ENCODE measurements at places on chromosomes 5 and 9. TPM values are rescaled to one million over a fixed set of nuclear protein-coding genes. Genes with fewer than 3 reads are reported as not detected.

DNA sequence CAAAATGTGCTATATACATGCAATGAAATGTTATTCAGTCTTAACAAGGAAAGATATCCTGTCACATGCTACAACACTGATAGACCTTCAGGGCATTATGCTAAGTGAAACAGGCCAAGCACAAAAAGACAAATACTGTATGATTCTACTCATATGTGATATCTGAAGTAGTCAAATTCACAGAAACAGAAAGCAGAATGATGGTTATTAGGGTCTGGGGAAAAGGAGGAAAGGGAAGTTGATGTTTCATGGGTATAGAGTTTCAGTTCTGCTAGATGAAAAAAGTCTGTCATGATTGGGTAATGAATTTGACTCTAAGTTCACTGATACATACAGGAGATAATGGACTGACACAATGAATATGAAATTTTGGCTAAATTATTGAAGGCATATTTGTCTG, 11.2 kb upstream of the RIC1 start:
- no peak overlapping the region for H3K4me3 ChIP-seq
- no peaks in the 10 kb centered on the region for H3K36me3 ChIP-seq
- no peak overlapping the region for H3K27ac ChIP-seq
- H3K4me1 ChIP-seq, result peaks cover 15% of the 10 kb centered on the region

The SH3TC2 gene
- total RNA-seq, result not detected

The DMRT3 gene
- not detected for total RNA-seq

The C5orf52 gene
- not detected for total RNA-seq

DNA sequence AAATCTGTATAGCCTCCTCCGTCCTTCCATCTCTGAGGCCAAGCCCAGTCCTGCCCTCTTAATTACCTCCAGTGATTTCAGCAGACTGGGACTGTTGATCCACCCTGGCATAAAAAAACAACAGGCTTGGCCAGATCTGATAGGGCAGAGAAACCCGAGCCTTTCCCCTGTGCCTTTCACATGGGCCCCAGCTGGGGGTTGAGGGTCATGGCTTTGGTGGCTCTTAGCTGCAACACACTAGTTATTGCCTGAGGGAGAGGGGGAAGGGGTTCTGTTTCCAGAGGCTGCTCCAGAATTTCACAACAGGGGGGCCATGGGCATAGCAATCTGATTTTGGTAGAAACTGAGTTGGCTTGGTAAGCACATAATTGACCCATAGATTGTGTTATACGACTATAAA, 21.2 kb upstream of the PANK3 start:
- no peak overlapping the region for H3K4me3 ChIP-seq
- H3K4me1 ChIP-seq, result no peaks in the 10 kb centered on the region
- no peak for DNase-seq
- no peaks in the 10 kb centered on the region for H3K27me3 ChIP-seq
- no peak overlapping the region for H3K27ac ChIP-seq
- H3K36me3 ChIP-seq, result no peaks in the 10 kb centered on the region

DNA sequence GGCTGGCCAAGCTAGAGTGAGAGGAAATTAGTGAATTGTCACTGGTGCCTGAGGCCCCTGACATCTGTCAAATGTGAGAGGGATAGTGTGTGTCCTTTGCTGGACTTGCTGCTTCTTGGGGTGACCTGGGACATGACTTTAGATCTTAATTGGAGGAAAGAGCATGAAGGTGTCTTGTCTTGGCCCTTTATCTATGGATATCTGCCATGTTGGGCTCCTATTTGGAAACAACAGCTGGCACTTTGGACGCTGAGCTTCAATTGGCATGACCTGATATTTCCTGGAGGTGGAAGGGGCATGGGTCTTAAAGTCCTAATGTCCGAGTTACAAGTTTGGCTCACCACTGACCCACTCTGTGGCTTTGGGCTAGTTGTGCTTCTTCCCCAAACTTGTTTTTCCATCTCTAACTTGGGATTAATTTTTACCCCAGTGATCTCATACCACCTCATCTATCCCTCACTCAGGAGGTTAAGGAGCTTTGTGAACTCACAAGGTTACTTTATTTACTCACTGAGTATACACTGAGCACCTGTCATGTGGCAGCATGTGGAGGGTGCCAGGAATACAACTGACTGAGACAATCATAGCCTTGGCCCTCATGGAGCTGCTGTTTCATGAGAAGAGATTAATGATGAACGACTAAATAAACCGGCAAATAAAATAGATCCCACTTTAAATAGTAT, 30.1 kb upstream of the CXCL14 start:
- H3K4me3 ChIP-seq, result no peak overlapping the region
- H3K27ac ChIP-seq, result no peak overlapping the region
- H3K27me3 ChIP-seq, result no peaks in the 10 kb centered on the region
- no peaks in the 10 kb centered on the region for H3K4me1 ChIP-seq

DNA sequence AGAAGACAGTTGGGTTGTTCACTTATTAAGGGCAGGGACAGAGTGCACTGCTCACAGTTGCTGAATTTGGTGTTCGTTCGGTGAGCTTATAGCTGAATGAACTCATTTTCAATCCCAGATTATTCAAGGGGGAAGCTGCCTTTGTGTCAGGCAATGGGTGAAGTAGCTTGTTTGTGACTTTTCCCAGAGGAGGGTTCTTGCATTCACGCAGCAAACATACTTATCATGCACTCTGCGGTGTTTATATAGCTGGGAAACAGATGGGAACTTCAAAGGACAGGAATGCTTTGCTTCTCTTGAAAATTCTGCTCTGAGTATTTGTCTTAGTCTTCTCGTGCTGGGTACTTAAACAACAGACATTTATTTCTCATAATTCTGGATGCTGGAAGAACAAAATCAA, 64.7 kb upstream of the ABCA1 start:
- H3K27me3 ChIP-seq, result no peaks in the 10 kb centered on the region
- H3K4me3 ChIP-seq, result no peak overlapping the region
- no peak overlapping the region for H3K27ac ChIP-seq
- H3K4me1 ChIP-seq, result peaks cover 38% of the 10 kb centered on the region

- H3K27ac ChIP-seq, result no peak overlapping the region
- H3K36me3 ChIP-seq, result no peaks in the 10 kb centered on the region
- H3K4me1 ChIP-seq, result peaks cover 11% of the 10 kb centered on the region
- no peaks in the 10 kb centered on the region for H3K27me3 ChIP-seq
- no peak overlapping the region for H3K4me3 ChIP-seq
Observed at GRCh38 chr9:95425910-95426551, 90.7 kb downstream of the PTCH1 start.

DNA sequence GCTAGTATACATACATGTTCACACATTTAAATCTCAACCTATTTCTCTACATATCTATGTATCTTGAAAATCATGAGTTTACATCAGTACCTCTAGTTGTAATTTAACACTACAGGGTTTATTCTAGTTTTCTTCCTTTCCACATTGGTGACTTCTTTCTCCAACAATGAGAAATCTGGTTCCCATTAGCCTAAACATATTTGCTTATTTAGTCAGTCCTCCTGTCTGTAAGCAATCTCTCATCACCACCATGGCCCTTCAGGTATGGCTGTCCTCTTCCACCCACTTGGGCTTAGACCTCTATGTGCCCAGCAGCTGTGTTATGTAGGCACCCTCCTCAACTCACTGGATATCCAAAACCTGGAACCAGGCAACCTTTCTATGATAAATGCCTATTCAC, 8.0 kb upstream of the SPATA31D1 start:
- H3K27me3 ChIP-seq, result no peaks in the 10 kb centered on the region
- H3K4me3 ChIP-seq, result no peak overlapping the region
- no peak for DNase-seq
- H3K27ac ChIP-seq, result no peak overlapping the region
- no peaks in the 10 kb centered on the region for H3K36me3 ChIP-seq

The MEIKIN gene
- 6.2 TPM for total RNA-seq

The ARL14EPL gene
- not detected for total RNA-seq

The FBLL1 gene
- total RNA-seq, result not detected

DNA sequence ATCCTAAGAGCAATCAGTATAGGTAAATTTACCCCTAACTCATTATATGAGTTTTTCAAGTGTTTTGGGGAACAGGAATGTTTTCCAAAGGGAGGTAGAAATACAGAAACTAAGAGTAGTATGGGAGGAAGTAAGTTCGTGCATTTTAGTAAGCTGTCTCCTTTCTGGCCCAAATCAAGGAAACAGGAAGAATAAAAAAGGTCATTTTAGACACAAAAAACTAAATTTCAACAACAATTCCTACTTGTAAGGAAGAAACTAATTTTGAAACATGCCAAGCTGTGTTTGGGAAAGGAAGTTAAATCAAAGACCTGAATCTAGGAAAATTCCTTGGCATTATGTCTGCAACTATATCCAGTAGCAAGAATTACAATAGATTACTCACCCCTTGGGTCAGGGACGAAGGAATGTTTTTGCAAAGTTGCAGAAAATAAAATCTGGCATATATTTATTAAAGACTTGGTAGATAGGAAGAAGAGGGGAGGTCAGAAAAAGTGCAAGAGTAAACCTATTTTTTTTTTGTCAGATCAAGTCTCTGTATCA, 6.5 kb upstream of the RPS6 start:
- no peaks in the 10 kb centered on the region for H3K27me3 ChIP-seq
- H3K36me3 ChIP-seq, result no peaks in the 10 kb centered on the region
- no peak overlapping the region for H3K4me3 ChIP-seq
- H3K27ac ChIP-seq, result no peak overlapping the region
- no peak for DNase-seq
- no peaks in the 10 kb centered on the region for H3K4me1 ChIP-seq

The DAB2IP gene
- total RNA-seq, result not detected

DNA sequence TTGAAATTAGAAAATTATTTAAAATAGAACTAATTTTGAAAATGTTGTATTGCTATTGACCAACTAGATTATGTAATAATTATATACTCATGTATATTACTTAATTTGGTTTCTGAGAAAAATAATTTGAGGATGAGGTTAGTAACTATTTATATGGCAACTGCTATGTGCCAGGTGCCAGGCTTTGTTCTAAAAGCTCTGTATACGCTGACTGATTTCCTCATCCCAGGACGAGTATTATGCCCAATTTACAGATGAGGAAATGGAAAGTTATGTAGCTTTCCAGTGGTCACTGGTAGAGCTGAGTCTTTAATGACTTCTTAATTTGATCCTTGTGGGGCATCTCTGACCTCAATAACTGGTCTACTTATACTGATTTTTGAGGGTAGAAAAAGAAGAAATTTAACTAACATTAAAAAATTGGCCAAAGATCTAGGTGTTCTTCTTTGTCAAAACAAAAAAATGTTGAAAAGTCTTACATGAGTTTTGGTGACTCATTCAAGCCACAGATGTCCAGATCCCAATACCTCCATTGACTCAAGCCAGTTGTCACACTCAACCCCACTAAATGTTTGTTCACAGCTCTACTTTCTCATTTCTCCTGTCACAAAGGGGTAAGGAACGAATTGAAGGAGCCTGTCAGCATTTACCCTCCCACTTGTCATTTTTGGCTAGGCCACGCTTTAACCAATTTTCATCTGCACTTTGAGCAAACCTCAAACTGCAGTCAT, 228.1 kb upstream of the MEF2C start:
- H3K27ac ChIP-seq, result no peak overlapping the region
- H3K4me3 ChIP-seq, result no peak overlapping the region
- H3K36me3 ChIP-seq, result no peaks in the 10 kb centered on the region
- no peaks in the 10 kb centered on the region for H3K27me3 ChIP-seq

- H3K4me3 ChIP-seq, result no peak overlapping the region
- no peaks in the 10 kb centered on the region for H3K36me3 ChIP-seq
- H3K4me1 ChIP-seq, result no peaks in the 10 kb centered on the region
- peaks cover 12% of the 10 kb centered on the region for H3K27me3 ChIP-seq
Observed at GRCh38 chr5:1874771-1875220, 7.9 kb downstream of the IRX4 start.

The CCNJL gene
- total RNA-seq, result not detected

DNA sequence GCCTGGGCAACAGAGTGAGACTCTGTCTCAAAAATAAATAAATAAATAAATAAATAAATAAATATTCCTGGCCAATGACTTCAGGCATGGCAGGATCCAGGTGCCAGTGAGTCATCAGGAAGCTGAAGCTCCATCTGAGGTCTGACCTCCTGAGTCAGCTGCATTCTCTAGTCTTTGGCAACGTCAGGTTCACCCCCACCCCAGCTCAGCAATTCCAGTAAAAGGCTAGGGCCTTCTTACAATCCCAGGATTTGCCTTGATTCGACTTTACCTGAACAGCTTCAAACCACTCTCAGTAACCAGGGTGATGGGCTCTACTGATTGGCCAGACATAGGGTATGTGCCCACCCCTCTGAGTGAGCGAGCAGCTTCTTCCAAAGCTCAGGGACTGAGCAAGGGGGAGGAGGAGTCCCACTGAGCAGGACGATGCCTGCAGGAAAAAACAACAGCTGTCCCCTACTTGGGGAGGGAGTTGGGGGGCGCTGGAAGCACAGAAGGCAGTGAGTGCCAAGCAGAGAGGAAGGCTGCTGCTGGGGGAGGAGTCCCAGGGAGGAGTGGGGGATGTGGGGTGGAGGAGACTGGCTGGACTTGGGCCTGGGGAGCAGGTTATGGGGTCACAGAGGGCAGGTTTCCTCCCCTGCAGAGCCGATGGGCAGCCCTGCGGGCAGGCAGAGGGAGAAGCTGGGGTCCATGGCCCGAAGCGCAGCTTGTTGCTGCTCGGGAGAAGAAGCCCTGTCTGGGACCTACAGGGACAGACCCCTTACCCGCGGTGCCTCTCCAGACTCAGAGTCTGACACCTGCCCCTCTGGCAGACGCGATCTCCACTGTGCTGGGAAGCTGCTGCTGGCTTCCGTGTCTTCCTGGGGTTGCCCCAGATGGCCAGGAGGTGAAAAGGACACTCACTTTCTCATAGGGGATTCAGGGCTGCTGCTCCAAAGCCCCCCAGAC, 25.9 kb upstream of the UNC5A start:
- H3K27me3 ChIP-seq, result peaks cover 4% of the 10 kb centered on the region
- no peak for DNase-seq
- no peak overlapping the region for H3K4me3 ChIP-seq
- H3K36me3 ChIP-seq, result no peaks in the 10 kb centered on the region
- no peaks in the 10 kb centered on the region for H3K4me1 ChIP-seq
- no peak overlapping the region for H3K27ac ChIP-seq

GRCh38 chr9:132903574-132904492, 25.1 kb downstream of the SPACA9 start:
- no peaks in the 10 kb centered on the region for H3K27me3 ChIP-seq
- H3K4me1 ChIP-seq, result peaks cover 11% of the 10 kb centered on the region
- no peak overlapping the region for H3K4me3 ChIP-seq
- H3K27ac ChIP-seq, result no peak overlapping the region
- peaks cover 48% of the 10 kb centered on the region for H3K36me3 ChIP-seq
- no peak for DNase-seq
